Left renal pelvis (tissue), 4 donors: ENCODE measurements at places on chromosomes 3 and 15. TPM values are rescaled to one million over a fixed set of nuclear protein-coding genes. Genes with fewer than 3 reads are reported as not detected.

DLL4 gene
- 7.4 TPM for polyA plus RNA-seq

- no peak for DNase-seq
Measured at GRCh38 chr3:135084976-135085375, 289.9 kb downstream of the EPHB1 start.

- no peak for DNase-seq
Measured at GRCh38 chr15:48596415-48596814, 49.1 kb downstream of the FBN1 start.

GRCh38 chr15:95168951-95169431 is 937.6 kb downstream of the MCTP2 start:
- DNase-seq: no peak

- no peak for DNase-seq
Measured at GRCh38 chr15:77358545-77359240, 61.2 kb downstream of the PEAK1 start.

DNA sequence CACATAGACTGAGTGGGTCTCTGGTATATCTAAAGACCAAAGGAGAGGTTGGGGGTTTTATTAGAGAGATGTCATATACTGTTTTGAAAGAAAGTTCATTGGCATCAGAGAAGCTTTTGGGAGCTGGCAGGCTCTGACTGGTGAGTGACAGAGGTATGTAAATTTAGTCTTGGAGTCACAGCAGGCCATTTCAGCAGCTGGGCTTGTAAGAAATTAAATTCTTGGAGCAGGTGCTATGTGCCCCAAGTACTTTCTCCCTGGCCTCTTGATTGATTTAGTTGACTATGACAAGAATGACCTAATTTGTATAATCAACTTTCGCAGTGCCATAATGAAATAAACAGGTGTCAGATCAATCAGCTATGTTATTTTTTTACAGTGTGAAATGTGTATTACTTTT is 47.8 kb upstream of the CDAN1 start:
- no peak for DNase-seq

GRCh38 chr3:128021768-128022372 is 30.4 kb upstream of the SEC61A1 start:
- DNase-seq: no peak

GRCh38 chr15:92805080-92805690 is 94.9 kb upstream of the CHD2 start:
- no peak for DNase-seq

- no peak for DNase-seq
Measured at GRCh38 chr3:35183927-35184675, 455.2 kb upstream of the ARPP21 start.
